ENCODE measurements at places on chromosomes 3 and 15.
A peak's percentile ranks its signal among the peaks of the same experiment; 100 is the strongest.

DNA sequence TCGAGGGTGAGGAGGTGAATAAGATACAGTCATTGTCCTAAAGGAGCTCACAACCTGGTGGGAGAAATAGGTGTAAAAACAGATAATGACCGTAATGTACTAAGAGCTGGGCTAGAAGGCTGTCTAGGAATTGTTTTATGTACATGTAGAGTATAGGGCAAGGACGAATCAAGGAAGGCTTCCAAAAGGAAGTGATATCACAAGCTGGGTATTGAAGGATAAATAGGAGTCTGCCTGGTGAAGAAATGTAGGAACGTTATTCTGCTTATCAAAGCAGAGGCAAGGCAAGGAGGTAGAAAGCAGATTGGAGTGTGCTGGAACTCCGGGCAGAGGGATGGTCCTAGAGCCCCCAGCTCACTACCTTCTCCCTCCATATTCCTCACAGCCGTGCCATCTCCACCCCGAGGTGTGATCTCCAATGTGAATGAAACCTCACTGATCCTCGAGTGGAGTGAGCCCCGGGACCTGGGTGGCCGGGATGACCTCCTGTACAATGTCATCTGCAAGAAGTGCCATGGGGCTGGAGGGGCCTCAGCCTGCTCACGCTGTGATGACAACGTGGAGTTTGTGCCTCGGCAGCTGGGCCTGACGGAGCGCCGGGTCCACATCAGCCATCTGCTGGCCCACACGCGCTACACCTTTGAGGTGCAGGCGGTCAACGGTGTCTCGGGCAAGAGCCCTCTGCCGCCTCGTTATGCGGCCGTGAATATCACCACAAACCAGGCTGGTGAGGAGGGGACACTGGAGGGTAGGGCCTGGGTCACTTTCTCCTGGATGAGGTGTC is 15.1 kb downstream of the EPHB3 start:
- DNase-seq: no peak

- no peak for DNase-seq
Measured at GRCh38 chr3:4528320-4528719, 35.2 kb downstream of the ITPR1 start.

- no peak for DNase-seq
Measured at GRCh38 chr3:4565809-4566501, 72.8 kb downstream of the ITPR1 start.

DNA sequence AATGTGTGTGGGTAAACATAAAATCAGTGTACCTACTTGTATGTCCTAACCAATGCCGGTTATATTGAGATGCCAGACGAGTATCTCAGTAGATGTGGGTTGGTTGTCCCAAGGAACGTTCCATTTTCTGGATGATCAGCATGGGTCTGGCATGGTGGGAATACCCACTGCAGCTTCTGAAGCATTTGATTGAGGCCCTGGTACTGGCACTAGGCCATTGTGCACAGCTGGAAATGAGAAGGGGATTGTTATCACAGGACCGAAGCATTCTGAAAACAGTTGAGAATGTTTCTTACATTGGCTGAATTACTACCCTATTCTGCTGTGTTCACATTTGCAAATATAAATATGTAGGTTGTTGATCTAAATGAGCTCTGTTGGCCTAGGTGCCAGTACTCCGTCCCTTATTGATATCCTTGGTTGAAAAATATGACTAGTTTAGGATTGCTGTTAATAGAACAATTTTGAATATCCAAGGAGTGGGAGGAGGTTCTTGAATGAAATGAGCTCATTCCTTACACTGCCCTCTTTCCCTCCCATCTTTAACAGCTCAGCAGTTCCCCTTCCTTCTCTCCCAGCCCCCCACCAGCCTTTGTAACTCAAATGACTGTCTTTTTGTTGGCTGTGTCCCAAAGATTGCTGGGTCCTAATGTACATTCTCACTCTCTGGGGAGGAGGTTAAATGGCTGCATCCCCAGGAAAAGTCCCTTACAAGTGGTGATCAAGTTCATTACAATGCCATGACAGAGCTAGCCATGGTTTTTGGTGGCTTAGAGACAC is 293.3 kb upstream of the TPM1 start:
- DNase-seq: no peak

DNA sequence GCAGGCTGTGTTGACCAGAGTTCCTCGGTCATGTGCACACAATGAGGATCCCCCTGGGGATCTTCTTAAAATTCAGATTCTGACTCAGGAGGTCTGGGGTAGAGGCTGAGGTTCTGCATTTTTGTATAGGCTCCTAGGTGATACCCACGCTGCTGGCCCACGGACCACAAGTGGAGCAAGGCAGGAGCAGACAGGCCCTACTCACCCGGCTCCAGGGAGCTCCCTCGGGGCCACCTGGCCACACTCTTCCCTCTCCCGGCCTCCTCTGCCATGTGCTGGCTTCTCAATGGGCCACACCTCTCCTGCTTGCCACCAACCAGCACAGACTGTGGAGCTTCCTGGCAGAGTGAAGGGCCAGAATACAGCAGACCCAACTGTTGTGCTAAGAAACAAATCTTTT is 23.9 kb downstream of the GP9 start:
- no peak for DNase-seq

GRCh38 chr3:32421185-32421584 is 29.5 kb downstream of the CMTM7 start:
- DNase-seq: no peak

- no peak for DNase-seq
Measured at GRCh38 chr15:62717496-62717895, 325.1 kb upstream of the TPM1 start.

GRCh38 chr3:121467085-121467484 is 78.7 kb downstream of the POLQ start:
- no peak for DNase-seq

DNA sequence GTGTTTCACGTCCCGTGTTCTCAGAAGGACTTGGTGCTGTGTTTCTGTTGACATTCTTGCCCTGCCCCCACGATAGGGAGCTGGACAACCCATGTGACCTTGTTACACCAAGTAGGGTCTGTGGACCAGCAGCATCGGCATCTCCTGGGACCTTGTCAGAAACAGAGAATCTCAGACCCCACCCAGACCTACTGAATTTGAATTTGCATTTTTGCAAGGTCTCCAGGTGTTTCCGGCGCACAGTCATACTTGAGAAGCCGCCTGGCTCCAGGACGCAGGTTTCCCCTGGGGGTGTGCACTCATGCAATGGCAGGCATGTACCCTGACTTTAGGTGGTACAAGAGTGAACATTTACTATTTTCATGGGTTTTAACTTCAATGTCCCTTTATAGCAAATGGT is 117.9 kb downstream of the TLE3 start:
- no peak for DNase-seq

DNA sequence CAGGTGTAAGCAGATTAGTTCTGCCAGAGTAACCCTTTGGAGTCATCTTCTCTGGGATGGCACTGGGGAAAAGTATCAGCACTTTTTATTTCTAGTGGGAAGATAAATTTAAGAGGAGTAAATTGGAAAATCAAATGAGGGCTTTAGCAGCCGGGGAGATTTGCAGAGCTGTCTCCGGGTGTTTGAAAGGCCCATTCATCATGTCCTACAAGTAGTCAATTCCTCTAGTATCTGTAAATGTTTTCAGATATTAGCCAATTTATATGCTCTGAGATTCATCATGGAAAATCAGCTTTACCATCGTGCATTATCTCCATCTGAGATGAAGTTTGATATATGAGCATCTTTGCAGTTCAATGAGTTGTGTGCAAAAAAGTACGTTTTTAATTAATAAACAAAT is 93.6 kb downstream of the CDIN1 start:
- DNase-seq: no peak

DNA sequence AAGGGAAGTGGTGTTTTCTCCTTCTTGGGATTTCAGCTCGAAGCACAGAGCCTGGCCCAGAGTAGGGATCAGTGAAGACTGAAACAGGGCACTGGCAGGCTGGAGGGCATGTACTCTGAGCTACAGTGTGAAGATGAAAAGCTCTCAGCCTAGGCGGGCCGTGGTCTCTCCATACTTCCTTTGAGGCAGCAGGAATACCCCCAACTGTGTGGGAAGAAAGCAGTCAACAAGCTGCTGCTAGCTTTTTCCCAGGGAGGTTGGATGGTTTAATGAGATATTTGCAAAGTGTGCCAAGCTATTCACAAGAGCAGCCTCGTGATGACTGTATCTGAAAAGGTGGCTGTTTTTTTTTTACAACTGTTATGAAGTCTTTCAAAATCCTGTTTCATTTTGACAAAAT is 47.2 kb downstream of the NMNAT3 start:
- no peak for DNase-seq

DNA sequence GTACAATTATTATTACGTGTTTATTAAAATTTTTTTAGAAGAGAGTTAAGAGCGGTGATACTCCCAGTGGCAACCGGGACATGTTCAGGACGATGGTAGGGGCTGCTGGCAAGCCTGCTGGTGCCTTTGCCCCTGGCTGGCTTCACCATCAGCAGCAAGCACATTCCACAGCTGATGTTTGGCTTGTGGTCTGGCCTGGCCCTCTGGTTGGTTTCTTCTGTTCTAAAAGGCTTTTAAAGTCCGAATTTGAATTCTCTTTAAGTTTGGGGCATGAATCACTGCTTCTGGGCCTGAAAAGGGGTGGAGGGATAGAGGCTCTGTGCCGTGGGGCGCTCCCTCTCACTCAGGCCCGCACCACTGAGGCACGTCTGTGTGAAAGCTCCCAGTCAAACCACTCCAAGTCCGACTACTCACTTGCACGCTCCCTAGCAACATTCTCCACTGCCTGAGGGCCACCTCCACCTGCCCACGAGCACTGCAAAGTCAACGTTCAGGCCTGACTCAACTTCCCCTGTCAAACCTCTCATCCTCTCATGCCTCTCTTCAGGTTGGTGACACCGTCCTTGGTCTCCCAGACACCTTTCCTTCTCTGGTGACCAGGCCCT is 10.1 kb downstream of the ITGA11 start:
- DNase-seq: no peak

- peak; percentile 93 for DNase-seq
Measured at GRCh38 chr3:123201557-123202427, at the start of gene SEC22A. Gene SEC22A (plus strand): TSS chr3:123201943. CDS start chr3:123209218, 7,275 bp downstream.

DNA sequence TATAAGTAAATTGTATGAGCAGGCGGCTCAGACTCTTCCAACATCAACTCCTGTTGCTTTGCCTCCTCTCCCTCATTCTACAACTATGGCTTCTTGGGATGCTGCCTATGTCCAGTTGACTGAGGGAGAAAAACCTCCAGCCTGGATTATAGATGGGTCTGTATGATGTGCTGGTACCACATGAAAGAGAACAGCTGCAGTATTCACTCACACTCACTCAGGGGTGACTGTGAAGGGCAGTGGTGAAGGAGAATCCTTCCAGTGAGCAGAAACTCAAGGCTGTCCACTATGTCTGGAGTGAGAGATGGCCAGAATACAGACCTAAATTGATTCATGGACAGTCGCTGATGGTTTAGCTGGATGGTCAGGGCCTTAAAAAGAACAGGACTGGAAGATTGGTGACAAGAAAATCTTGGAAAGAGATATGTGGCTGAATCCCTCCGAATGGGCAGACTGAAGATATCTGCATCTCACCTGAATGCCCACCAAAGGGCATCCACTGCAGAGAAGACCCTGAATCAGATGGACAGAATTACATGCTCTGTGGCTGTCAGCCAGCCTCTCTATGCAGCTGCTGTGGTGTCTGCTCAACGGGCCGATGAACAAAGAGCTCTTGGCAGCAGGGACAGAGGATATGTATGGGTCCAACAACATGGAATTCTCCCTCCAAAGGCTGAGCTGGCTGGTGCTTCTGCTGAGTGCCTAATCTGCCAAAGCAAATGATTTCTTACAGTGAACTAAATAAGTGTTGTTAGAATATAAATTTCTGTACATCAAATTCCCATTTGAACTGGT is 1.9 kb upstream of the BCL2L10 start:
- DNase-seq: no peak

DNA sequence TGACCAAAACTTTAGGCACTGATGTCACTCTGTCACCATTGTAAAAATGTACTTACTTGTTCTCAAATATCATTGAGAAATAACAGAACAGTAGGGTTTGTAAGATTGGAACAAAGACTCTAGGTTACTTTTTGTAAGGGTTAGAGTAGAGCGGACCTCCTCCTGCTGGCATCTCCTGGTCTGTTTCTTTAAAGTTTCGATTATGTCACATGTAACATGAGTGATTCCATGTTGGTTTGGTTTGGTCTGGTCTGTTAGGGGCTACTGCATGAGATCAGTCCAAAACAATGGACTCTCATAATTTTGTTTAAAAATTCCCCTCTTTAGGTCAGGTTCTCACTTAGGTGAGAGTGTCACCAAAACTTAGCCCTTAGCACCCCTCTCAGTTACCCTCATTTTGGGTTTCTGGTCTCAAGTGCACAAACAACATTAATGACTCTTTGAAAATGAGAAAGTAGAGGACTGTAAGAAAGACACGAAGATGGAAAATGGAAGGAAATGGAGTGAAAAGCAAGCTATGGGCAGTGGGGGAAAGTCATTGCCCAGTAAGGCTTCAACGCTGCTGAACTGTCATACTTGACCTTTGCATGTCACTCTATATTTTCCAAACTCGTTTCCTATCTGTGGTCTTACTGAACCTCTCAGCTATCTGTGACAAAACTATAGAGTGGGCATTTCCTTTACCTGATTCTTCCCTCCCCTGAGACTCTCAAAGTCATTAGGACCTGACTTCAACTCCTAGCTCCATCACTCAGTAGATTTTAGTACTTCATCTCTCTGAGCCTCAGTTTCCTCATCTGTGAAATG is 52.7 kb downstream of the LDHAL6B start:
- no peak for DNase-seq

DNA sequence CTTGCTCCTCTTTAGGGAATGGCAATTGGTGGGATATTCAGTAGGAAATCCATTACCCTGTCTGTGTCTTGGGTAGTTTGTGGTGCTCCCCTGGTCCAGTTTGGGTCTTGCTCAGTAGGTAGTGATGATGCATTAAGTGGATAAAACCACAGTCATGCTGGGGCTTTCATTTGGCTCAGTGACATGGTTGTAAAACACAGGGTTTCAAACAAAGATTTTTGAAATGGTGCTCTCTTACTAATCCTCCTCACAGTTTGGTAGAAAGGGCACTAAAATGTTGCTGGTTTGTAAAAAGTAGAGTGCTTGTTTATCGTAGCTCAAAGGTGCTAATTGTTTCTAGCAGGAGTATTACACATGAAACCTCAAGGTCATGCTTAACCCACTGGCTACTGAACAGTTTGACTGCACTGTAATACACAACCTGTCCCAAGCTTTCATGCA is 22.9 kb downstream of the BBX start:
- DNase-seq: no peak

DNA sequence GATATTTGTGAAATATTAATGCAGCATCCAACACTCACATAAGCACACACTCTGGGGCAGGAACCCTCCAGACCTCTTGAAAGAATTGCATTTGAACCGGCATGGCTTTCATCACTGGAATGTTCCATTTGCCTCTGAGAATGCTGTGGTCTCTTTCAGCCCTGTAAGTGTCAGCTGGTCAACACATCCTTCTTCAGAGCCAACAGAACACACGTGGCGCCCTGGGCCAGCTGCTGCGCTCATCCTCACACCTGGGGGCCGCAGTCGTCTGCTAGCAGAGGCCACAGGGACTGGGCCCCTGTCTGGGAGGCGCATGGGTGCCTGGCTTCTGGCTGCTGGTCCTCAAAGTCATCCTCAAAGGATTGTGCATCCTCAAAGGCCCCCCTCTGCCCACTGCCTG is 71.4 kb upstream of the HERC1 start:
- DNase-seq: no peak

- DNase-seq: no peak
Measured at GRCh38 chr3:153052096-153052460, 109.9 kb upstream of the RAP2B start.

- DNase-seq: no peak
Measured at GRCh38 chr3:58190882-58191281, 19.9 kb downstream of the DNASE1L3 start.
